ENCODE measurements at places on chromosomes 7 and 10.

DNA sequence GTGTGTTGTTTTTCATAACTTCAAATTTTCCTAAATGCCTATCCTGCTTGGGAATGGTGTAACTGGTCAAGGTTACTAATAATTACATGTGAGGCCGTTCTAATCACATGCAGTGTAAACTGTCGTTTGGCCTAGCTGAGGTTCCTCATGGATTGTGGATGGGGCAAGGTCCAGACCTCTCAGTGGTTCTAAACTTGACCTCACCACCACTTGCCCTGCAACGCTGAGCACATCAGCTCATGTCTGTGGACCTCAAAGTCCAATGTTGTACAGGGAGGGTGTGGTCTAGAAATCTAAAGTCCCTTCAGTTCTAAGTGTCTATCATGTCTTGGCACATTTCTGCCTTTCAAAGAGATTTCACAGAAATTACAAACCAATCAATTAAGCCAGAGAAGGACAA, 15.6 kb downstream of the RBP3 start:
- DNase-seq: no peak

- DNase-seq: no peak
Observed at GRCh38 chr10:28171468-28172222, 131.2 kb downstream of the MPP7 start.

GRCh38 chr7:90816511-90817142, 220.5 kb downstream of the CDK14 start:
- peak; percentile 88 for DNase-seq

DNA sequence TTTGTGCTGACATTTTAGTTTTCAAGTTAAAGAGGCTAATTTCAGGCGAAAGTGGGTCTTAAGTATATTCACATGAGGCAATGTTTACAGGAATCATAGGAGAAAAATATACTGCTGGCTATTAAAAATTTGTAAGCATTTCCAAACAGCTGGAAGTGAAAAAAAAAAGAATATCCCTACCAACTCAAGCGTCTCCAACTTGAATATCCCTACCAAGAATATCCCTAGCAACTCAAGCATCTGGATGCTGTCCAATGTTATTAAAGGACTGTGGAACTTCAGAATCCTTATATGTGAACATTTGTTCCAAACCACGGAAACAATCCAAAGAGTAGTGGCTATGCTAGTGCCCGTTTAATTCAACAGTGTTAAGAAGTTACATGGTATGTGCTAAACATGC, 1303.0 kb downstream of the GATA3 start:
- no peak for DNase-seq

GRCh38 chr10:6083523-6084475, 5.0 kb upstream of the RBM17 start:
- no peak for DNase-seq

Data from NCI-H446 treated with DMSO at 0.1 percent for 48 hours (cell line).